ENCODE measurements at places on chromosomes 3 and 15.

GRCh38 chr3:53511246-53511645 is 16.8 kb downstream of the CACNA1D start:
- no peak for DNase-seq

DNA sequence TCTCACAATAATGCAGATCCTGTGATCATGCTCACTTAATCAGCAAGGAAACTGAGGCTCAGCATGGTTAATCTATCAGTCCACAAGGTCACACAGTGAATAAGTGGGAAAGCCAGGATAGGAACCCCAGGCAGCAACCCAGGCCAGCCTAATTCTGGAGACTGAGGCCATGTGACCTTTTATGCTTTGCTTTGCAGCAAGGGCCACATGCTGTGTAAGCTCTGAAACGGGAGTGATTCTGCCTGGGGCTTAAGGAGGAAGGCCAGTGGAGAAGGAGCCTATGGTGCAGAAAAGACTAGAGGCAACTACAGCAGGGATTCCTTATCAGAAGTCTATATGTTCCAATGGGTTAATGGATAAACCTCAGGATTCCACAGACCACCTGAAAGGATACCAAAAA is 157.6 kb upstream of the PPP2R3A start:
- no peak for DNase-seq

DNA sequence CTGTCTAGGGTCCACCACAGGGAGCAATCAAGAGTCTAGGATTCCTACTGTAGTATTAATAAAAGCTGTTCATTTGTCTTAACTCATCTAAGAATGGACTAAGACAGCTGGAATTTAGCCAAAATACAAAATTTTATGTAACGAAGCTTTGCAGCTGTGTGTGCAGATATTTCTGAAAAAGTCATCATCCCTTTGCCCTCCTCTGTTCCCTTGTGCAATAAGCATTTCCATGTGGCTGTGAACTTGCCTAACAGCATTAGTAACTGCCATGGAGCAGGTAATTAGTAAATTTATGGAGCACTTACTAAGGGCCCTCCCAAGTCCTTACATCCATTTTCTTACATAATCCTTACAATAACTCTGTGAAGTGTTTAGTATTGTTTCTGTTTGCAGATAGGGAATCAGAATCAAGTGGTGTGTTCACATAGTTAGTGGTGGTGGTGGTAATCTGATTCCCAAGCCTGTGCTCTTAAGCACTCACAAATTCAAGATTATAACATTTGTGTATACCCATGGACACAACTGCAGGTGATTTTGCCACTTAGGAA is 114.5 kb downstream of the RARB start:
- DNase-seq = no peak

GRCh38 chr15:78004919-78005634 is 72.4 kb downstream of the TBC1D2B start:
- no peak for DNase-seq

DNA sequence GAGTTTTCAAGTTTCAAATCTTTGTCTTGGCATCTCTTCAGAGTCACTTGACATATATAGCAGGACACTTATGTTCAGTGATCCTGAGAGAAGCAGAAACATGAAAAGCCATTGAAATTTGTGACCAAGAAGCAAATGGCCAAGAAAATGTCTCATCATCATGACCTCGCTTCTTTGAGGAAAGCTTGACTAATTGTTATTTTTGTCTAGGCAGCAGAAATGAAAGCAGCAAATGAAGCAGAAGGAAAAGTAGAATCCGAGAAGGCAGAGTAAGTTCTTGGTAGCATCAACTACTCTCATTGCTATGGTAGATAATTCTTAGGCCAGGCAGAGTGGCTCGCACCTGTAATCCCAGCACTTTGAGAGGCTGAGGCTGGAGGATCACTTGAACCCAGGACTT is 127.7 kb upstream of the CHRM5 start:
- no peak for DNase-seq

DNA sequence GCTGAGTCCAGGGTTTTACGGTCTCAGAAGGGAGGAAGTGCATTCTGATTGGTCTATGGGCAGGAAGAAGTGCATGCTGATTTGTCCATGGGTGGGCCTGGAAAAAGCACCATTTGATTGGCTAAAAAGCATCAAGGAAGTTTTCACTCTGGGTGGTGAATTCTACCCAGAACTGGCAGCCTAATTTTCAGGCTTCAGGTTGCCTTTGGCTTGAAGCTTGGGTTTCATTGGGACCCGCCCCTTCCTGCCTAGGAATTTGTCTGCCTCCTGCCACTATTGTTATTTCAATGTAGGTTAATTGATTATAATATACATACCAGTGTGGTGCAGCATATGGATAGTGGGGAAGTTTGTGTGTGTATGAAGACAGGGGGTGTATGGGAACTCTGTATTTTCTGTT is 1355.9 kb downstream of the SI start:
- DNase-seq = no peak

DNA sequence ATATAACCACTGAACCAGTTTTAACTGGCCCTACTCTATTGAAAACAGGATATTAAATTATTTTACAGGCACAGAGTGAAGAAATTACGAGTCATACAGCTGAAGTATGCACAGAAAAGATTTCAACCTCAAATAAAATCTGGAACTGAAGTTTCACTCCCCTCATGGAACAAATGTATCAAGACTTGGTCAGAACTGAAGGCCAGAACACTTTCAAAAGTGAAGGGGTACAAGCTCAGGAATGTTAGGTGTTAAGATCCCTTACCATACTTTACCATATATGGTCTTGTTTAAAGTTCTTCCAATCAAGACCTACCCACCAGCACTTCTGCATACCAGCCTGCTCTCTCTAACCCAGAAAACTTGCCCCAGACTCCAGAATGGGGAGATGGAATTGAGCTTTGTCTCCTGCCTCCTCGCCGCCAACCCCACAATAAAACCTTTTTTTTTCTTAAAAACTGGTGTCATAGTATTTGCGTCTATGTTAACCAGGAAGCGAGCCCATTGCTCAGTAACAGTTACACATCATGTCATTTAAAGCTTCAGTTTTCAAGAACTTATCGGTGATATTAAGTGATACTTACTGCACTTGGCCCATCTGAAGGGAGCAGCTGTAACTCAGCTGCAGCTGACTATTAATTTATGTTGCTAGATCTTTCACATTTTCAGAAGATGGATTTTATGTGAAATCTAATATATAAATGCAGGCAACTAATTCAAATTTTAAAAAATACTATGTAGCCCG is 59.9 kb downstream of the OXSM start:
- DNase-seq = no peak

DNA sequence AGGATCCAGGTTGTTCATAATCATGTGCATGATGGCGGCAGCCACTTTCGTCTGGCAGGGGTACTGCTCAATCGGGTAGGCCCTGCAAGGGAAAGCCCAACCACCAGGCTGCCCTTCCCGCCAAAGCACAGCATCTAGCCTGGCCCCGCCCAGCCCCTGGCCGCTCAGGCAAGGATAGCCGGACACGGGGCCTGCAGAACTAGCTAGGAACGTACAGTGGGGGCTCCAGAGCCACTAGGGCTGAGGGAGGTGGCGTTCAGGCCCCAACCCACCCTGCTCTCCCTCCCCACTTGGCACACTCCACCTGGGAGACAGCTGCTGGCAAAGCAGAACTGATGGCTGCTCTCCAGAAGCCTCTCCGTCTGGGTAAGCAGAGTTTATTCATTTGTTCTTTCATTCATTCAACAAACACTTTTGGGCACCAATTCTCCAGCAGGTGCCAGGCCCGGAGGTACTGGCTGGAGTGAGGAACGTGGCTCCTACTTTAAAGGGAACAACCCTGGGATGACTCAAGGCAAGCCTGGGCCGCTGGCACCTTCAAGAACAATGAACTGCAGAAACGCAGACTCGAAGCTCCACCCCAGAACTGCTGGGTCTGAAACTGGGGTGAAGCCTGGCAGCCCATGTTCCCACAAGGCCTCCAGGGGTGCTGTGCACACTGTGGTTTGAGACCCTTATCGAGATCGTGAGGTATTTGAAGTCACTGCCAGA is 7.8 kb downstream of the UROC1 start:
- no peak for DNase-seq
